NCI-H1092 treated with DMSO at 0.1 percent for 48 hours (cell line): ENCODE measurements at places on chromosomes 6 and 20.
A peak's percentile ranks its signal among the peaks of the same experiment; 100 is the strongest.

DNA sequence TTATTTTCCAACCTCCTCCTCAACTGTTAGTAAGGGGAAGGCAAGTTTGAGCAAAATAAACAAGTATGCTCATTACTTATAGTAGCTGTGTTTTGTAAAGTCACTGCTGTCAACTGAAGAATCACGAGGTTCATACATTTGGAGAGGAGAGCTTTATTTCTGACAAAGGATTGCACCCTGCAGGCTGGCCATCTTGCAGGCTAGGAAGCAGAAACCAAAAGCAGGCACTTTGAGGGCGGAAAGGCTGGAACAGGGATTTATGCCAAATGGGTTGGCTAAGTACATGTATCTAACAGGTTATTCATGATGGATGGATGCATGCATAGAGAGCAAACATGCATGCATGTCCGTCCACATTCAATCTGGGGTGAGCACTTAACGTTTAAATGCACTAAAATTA, 46.7 kb downstream of the PSMB1 start:
- no peak for DNase-seq

DNA sequence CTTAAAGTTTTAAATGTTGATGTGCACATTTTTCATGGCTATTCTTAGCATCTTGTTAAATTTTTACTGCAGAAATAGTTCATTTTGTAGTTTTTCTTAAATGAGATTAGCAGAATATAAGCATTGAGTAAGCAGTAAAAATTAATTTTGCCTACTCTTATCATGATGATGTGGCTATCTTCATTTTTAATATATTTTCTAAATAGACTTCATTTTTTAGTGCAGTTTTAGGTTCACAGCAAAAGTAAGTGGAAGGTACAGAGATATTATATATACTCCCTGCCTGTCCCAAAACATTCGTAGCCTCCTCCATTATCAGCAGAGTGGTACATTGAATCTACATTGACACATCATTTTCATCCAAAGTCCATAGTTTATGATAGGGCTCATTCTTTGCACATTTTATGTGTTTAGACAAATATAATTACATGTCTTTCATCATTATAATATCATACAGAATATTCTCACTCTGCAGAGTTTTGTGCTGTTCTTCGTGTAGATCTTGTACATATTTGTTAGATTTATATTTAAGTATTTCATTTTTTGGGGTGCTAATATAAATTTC, 13.7 kb downstream of the STXBP5 start:
- no peak for DNase-seq

DNA sequence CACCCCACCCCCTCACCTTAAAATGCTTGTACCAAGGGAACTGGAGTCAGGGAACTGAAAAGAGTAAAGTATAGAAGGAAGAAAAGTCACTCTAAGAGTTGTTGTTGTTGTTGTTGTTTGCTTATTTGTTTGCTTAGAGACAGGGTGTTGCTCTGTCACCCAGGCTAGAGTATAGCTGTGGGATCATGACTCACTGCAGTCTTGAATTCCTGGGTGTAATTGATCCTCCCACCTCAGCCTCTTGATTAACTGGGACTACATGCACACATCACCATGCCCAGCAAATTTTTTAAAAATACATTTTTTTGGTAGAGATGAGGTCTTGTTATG, 681.6 kb upstream of the GJE1 start:
- DNase-seq = no peak

DNA sequence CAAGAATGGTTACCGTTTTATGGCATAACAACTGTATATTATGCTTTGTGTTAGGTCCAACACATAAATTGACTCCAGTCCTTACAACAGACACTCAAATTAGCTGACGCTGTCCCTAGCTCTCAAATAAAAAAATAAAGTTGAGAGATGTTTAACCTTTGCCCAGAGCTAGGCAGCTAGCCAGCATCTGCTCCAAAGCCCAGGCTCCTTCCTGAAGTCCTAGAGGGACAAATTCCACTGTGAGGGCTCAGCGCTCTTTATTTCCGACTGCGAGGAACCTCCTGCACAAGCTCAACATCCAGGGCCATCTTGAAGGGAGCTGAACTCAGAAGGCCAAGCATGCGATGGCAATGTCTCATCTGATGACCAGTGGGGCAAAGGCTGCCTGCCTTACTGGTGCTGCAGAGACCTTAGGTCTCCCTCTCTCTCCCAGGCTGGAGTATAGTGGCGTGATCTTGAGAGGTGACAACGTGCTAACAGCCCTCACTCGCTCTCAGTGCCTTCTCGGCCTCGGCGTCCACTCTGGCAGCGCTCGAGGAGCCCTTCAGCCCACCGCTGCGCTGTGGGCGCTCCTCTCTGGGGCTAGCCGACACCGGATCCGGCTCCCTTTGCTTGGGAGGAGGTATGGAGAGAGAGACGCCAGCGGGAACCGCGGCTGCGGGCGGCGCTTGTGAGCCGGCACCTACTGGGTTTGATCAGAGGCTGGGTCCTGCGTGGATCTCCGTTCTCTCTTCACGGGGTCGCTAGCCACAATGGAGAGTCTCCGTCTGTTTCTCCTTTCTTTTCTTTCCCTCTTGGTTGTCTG, 24.7 kb upstream of the GFOD1 start:
- DNase-seq = no peak

GRCh38 chr6:22392711-22393110, 95.9 kb upstream of the PRL start:
- no peak for DNase-seq

DNA sequence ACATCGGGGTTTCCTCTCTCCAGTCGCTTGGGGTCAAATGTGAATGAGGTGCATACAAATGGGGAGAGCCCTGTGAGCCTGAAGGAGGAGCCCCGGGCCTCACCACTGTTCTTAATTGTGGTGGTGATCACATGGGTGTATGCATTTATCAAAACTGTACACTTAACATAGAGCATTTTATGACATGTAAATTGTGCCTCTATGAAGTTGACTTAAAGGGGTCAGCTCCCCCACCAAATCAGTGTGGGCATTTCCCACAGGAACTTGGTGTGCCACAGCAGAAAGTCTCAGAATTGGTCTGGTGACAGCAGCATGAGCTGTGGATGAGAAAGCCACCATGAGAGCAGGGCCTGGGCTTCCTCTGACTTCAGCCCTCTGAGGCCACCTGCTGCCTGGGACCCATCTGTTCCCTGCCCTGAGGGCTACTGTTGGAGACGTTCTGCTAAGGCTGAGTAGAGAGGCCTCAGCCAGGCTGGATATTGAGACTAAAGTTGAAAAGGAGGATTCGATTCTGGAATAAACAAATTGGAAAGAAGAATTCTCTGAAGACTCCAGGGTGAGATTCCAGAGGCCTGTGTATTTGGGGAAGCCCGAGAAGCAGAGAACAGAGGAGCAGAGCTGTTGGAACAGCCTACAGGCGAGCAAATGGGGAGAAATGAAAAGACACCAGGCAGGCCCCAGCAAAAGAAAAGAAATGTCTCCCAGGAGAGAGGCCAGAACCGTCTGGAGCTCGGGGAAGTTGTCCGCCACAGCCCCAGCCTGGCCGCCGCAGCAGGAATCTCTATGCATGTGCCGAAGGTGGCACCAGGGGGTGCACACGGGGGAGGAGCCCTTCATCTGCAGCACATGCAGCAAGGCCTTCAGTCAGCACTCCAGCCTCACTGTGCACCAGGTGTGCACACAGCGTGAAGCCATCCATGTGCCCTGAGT, 37.6 kb upstream of the XRN2 start:
- DNase-seq = peak; percentile 7

DNA sequence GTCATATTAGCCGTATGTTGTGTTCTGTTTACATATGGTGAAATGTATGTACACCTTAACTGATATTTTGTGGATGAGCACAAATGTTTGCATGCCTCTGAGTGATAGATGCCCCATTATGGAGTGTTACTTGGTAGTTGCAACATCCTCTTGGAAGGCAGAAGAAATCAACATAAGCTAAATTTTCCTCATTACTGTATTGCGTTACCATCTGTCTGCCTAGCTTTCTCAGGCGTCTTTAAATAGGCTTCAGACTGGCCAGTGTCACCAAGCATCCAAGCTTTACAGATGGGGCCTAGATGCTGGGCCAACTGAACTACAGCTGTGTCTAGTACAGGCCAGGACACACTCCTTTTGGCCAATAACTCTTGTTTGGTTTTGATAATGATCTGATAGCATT, 250.6 kb downstream of the SAMD5 start:
- DNase-seq = no peak

GRCh38 chr20:50930976-50931305, 296 bp downstream of the ADNP start:
- no peak for DNase-seq

DNA sequence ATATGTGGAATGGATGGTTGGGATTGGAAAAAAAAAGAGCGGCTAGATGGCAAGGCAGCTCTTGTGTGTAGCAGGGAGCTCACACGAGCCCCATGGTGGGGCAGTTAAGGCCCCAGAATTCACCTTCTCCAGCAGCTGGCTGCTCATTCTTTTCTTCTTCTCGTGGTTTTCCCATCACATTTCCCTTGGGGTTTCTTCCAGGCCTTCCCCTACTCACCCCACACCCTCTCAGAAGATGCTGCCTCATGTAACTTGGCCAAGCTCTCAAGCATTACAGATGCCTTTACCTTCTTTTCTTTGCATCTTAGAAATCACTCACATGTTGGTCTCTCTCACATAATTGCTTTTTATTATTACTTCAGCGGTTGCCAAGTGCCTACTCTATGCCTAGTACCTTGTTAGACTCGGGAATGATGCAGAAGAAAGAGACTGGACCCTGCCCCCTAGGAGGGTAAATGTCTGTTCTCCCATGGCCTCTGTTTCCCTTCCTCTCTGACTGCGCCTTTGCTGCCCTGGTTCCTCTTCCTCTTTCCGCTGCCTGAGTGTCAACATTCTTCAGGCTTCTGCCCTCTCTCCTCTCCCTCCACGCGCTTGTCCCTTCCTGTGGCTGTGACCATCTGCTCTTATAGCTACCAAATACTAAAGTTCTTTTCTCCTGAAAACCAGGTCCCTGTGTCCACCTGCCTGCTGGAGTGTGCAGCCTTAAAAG, 28.6 kb downstream of the PPARD start:
- no peak for DNase-seq

GRCh38 chr6:38957426-38957825, 91.2 kb upstream of the GLP1R start:
- DNase-seq = no peak

DNA sequence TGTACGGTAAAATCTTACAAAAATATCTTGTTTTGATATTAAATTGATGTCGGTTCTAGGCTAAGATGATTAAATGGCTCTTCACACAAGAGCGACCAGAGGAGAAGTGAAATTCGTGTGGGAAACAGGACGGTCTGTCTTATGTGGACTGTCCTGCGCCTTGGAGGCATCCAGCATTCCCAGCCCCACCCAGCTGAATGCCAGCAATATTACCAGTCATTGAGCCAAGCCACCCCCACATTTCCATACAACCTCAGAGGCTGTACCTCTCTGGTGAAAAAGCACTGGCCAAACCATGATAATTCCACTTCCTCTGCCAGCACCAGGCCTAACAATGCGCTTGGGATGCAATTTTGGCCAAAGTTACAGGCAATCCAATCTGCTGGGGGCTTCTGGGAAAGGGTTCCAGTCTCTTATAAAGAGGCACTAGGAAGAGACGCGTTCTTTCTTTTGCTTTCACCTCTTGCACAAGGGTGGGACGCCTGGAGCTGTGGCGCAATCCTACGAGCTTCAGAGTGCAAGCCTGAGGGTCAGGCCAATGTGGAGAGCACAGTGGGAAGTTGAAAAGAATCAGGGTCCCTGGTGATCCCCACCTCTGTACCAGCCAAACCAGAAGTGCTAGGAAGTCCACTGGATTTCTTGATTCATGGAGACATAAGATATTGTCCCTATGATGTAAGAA, 213.1 kb downstream of the PREX1 start:
- no peak for DNase-seq

DNA sequence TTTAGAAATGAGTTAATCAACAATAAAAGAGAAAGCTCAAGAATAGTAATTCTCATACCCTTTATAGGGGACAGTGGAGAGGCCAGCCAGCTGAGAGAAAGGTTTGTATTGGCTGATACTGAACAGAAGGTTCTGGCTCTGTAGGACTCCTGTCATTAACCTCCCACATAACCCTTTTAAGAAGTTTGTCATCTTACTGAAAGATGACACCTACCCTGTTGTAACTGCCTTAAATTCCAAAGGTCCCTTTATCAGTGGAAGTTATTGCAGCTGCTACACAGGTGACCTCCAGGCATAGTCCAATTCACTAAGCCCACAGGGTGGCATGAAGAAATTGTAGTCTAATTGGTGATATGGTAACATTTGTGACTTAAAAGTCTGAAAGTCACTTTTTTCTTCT, 790.1 kb downstream of the TENT5A start:
- no peak for DNase-seq

DNA sequence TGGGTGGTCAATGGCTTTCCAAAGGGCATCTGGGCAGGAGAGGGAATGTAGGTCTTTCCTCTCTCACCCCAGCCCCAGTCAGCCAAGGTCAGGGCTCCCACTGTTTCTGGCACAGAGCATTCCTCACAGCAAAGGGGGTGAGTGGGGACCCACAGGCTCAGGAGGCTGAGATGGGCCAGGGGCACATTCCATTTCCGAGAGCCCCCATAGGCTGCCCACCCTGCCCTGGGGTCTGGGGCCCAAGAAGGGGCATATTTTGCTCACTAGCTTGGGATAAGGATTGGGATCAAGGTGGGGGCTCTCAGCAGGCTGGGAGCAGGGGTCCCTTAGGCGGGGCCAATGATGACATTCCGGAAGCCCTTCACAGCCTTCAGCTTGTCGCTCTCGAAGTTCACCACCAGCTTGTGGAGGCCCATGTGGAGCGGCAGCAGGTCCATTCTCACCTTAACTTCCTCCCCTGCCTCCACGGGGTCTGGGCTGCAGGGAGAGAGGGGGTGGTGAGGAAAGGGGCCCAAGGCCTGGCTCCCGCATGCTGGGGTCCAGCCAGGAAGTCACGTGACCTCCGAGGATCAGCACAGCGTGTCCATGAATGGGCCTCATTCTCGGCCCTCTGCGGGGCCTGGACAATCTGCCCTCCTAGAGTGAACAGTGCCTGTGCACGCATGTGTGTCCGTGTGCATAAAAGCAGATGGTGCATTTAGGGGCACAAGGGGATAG, 35.0 kb downstream of the TGM2 start:
- DNase-seq = no peak

GRCh38 chr6:147397306-147397705, 111.2 kb upstream of the SAMD5 start:
- DNase-seq = no peak

GRCh38 chr20:44388466-44389023, 33.0 kb downstream of the HNF4A start:
- peak; percentile 28 for DNase-seq

- no peak for DNase-seq
Observed at GRCh38 chr20:34549291-34549928, 9.1 kb upstream of the MAP1LC3A start.

DNA sequence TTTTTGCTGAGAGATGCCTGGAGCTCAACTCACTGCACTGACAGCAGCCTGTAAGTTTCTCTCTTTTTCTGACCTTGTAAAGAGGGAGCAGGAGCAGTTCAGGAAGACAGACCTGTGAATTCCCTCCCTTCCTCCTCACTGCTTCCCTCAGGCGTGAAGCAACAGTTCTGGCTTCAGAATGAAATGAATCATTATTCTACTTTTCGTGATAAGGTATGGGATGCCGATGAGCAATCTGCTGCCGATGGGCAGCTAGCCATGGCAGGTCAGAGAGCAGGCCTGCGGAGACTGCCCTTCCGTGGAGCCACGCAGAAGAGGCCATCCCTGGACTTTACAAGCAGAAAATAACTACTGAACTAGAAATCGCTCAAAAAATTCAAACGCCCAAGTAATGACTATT, 426.5 kb upstream of the RNF217 start:
- no peak for DNase-seq
